HTR-8/SVneo (cell line): ENCODE measurements at places on chromosomes 5 and 9.

- no peak for DNase-seq
Measured at GRCh38 chr5:93255796-93256195, 325.2 kb downstream of the NR2F1-AS1 start.

DNA sequence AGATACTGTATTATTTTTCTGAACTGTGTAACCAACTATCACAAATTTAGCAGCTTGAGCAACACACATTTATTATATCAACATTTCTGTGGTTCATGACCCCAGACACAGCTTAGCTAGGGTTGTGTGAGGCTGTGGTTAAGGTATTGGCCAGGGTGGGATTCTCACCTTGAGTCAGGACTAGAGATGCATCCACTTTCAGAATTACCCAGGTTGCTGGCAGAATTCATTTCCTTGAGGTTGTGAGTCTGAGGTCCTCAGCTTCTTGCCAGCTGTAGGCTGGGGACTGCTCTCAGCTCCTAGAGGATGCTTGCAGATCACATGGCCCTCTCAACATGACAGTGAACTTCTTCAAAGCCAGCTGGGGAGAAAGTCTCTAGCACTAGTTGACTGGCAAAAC lies 122.5 kb upstream of the RASGRF2 start:
- DNase-seq, result no peak

DNA sequence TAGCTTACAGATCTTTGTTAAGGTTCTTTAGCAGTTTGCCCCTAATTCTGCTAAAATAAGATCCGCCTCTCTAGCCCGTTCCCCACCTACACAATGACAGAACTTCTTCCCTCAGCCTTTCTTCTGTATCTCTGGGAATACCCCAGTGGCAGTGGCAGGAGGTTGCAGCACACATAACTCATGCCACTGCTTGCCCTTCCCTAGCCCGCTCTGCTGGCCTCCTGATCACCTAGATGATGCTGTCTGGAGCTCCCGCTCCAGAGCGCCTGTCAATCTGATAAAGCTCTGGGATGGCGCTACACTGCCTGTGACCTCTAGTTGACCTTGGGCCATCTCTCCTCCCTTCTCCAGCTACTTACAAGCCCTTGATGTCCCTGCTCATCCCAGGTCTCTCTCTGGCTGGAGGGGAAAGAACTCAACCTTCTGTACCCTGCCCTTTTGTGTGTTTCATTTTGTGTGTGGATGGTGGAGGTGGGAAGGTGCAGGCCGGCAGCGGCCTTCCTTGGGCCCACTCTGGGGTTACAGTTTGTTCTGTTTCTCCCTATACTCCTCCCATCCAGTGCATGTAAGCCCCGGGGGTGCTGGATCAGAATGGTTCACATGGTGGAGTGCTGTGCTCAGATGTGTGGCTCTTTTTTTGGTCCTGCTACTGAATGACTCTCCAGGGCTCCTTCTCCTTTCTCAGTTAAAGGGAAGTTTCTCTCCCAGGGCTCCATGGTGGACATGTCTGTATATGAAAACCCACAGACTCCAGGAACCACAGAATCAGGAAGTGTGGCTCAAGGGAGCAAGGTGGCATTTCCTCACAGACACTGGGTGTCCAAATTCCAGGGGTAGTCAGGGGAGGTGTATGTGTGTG lies 29.1 kb downstream of the MTX3 start:
- no peak for DNase-seq

DNA sequence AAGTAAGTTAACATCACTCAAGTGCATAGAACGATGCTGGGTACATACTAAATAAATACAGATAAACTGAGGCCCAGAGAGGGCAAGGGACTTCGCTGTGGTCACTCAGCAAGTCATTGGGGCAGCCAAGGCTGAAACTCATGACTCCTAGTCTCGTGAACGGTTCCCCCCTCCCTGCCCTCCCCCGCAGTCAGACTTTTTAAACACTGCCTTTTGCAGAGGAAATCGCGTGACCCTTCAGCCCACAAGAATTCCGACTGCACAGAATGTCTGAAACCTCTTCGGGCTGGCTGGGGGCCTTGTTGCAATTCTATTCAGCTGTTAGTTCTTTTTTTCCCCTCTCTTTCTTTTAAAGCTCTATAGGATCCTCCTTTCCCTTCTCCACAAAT lies 28.1 kb downstream of the NEK6 start:
- DNase-seq, result peak; percentile 67

DNA sequence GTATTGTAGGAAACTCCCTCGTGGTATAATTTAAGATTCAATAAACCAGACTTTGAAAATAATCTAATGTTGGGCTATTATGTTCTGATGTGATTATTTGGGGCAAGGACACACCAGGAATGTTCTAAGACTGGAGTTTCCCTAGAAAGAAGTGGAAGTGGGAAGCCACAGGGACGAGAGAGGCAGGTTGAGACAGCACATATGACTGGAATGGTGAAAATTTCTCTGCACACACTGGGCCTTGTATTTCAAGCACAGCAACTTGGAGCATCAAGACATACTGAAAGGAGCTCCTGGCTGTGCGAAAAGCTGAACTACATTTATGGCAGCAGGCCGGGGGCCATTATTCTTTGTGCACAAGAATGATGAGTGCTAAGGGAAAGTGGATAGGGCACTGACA lies 98.2 kb downstream of the CETN3 start:
- no peak for DNase-seq

DNA sequence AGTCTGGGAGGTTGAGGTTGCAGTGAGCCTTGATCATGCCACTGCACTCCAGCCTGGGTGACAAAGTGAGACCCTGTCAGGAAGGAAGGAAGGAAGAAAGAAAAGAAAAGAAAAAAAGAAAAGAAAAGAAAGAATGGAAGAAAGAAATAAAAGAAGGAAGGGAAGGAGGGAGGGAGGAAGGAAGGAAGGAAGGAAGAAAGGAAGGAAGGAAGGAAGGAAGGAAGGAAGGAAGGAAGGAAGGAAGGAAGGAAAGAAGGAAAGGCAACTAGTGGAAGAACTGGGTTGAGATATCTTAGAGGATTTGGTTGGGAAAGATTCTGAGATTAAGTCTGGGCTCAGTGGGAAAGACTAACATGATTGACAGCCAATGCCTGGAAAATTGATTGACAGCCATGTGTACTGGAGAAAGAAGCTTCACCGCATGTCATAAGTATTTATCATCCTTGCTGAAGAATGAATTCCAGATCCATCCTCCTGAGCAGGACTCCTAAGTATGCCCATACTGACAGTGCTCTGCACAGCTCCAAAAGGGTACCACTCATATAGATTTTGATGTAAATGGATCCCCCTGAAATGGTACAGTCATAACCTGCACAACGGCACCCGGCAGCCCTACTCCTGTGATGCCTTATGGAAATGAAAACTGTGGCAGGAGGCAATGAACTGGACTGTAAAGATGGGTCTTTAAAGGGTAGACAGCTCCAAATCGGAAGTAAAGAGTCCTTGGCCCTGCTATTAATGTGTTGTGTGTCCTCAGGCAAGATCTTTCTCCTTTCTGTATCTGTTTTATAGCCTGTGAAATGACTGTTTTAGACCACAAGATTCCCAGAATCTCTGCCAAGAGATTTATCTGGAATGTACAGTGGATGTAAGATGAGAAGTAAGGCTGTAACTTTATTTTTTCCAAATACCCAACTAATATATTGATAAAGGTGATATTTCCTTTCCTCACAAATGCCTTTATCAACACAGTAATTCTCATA lies 16.9 kb upstream of the ADRA1B start:
- peak; percentile 69 for DNase-seq

DNA sequence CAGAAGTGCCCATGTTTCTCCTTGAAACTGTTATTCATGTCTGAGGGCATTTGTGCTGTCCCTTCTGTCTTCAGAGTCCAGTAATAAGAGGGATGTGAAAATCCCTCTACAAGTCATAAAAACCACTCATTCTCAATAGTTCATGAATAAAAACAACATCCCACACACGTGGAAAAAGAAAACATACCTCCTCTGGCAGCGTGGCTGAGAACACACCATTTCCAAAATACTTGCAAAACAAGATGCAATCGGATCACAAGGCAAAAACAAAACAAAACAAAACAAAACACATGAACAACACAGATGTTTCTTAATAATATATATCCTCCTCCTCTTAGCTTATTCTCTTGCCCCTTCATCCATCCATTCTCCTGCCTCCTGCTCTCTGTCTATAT lies 71.0 kb upstream of the EQTN start:
- DNase-seq, result no peak

GRCh38 chr5:180456792-180457191 lies 37.4 kb upstream of the CNOT6 start:
- DNase-seq, result no peak

DNA sequence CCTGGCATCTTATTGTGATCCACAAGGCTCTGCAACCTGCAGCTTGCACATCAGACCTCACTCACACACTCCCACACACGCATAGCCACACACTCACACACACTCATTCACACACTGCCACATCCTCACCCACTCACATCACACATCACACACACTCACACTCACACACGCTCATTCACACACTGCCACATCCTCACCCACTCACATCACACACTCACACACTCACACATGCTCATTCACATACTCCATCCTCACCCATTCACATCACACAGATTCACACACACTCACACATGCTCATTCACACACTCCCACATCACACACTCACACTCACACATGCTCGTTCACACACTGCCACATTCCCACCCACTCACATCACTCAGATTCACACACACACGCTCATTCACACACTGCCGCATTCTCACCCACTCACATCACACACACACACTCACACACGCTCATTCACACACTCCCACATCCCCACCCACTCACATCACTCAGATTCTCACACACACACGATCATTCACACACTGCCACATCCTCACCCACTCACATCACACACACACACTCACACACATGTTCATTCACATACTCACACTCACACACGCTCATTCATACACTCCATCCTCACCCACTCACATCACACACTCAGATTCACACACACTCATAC lies 47.1 kb upstream of the RXRA start:
- DNase-seq, result no peak

DNA sequence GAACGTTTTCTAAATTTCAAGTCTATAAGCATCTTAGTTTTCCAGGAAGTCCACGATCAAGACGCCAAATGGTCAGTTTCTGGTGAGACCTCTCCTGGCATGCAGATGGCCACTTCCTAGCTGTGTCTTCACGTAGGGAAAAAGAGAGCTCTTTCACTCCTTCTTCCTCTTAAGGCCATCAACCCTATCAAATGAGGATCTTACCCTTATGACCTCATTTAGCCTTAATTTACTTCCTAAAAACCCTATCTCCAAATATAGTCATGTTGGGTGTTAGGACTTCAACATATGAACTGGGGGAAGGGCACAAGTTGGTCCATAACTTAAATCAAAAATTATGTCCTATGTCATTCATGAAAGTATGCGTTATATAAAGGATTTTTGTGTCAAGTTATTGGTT lies 229.5 kb downstream of the ARL15 start:
- DNase-seq, result no peak

DNA sequence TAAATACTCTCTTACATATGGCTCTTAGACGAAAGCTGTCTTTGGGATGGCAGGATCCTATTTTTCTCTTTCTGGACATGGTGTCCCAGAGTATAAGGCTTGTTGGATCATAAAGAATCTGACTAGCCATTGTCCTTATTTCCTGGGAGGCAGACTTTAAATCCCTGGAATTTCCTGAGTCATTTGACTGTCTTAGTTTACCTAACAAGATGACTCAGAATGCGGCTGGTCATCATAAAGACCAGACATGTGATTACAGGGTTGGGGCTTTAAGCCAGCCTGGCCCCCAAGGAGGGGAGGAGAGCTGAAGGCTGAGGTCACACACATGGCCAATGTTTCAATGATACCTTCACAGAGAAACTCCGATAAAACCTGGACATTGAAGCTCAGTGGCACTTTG lies 37.2 kb downstream of the FAM240B start:
- peak; percentile 61 for DNase-seq

DNA sequence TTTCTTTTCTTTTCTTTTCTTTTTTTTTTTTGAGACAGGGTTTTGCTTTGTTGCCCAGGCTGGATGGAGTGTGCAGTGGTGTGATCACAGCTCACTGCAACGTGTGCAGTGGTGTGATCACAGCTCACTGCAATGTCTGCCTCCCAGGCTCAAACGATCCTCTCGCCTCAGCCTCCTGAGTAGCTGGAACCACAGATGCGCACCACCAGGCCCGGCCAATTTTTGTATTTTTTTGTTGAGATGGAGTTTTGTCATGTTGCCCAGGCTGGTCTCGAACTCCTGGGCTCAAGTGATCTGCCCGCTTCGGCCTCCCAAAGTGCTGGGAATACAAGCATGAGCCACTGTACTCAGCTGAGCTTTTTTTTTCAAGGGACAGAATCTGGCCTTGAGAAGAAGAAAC lies 36.8 kb upstream of the TJP2 start:
- DNase-seq, result no peak

GRCh38 chr5:140366589-140367255 lies 6.7 kb downstream of the SLC4A9 start:
- DNase-seq, result no peak

DNA sequence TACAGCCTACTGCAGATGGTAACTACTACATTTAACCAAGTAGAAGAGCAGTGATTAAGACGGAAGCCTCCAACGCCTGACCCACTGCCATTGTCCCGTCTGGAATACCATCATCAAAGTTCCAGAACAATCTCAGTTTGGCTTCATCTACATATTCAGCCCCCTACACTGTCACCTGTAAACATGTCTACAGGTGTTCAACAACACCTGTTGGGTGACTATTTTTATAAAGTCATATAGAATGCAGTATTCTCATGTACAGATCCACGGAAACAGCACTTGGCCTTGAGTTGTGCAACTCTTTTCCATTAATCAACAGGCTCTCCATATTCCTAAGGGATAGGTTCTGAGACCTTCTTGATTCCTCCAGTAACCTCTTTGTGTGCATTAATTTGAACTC lies 53.3 kb upstream of the AGXT2 start:
- DNase-seq, result no peak

- DNase-seq, result no peak
Measured at GRCh38 chr5:145833631-145834200, 1.4 kb downstream of the PRELID2 start.
